ENCODE measurements at places on chromosomes 1 and 21.

DNA sequence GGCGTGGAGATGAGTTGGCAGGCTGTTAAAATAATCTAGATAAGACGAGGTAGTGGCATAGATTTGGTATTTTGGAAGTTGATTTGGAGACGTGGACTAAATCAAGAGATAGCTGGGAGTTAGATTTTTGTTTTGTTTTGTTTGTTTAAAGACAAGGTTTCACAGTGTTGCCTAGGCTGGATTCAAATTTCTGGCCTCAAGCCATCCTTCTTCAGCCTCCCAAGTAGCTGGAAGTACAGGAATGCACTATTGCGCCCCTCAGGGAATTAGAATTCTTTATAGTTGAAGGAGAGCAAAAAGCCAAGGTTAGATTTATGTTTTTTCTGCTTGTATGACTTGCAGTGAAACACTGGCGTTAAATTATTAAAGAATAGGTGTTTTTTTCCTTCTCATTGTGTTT, 22.3 kb upstream of the SNRPE start:
- DNase-seq = no peak

DNA sequence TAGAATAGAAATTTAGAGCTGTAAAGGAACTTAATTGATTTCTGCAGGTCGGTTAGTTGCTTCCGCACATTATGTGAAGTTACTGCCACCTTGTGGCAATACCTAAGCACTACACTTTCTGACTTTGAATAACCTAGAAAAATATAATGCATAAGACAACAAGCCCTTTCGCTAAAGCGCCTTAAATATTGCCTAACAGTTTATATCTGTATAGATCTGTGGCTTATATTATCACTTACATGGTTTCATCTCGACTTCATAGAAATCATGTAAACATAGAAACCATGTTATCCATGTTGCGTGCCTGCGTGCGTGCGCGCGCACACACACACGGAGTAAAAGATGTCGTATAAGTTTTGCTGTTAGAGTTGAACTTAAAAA, 10.9 kb upstream of the IFI16 start:
- DNase-seq = no peak

DNA sequence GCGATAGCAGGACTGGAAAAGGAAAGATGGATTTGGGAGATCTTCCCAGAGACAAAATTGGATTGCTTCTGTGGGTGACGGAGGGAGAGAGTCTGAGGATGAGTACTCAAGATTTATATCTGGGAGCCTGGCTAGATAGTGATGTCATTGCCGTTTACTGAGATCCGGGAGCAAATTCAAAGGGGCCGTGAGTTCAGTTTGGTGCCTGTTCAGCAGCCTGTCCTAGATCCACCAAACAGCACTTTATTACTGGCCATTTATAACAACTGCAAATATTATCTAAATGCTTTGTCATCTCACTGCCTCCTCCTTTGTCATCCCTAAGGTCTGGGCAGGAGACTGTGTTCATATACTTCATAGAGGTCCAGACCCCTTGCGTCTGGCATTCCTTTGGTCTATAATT, 29.2 kb downstream of the MAPKAPK2 start:
- no peak for DNase-seq

- no peak for DNase-seq
Measured at GRCh38 chr1:40842691-40843090, 19.5 kb downstream of the CITED4 start.

- no peak for DNase-seq
Measured at GRCh38 chr1:52504720-52505119, 48.2 kb downstream of the TUT4 start.

DNA sequence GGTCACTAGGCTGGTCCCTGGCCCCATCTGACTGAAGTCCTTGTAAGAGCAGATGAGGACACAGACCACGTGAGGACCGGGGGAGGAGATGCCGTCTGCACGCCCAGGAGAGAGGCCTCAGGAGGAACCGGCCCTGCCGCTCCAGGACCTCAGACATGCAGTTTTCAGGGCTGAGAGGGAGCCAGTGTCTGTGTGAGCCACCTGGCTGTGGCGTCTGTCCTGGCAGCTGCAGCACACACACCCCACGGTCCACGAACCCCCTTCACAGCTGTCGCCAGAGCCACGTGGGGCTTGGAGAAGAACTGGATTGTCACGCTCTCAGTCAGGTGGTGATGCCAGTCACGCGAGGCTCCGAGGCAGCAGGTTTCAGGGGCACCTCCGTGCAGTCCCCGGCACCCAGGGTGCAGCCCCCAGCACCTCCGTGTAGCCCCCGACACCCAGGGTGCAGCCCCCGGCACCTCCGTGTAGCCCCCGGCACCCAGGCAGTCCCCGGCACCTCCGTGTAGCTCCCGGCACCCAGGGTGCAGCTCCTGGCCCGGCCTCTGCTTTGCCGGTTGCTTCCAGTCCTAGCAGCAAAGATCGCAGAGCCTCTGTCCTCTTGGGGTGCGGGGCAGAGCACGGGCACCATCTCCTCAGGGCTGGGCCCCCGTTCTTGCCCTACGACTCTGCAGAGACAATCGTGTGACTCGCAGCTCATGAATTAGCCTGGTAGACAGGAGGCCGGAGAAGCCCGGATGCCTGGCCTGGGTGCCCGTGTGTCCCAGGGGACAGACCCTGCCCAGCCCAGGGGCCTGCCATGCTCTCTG, 19.0 kb upstream of the SUMO3 start:
- no peak for DNase-seq

DNA sequence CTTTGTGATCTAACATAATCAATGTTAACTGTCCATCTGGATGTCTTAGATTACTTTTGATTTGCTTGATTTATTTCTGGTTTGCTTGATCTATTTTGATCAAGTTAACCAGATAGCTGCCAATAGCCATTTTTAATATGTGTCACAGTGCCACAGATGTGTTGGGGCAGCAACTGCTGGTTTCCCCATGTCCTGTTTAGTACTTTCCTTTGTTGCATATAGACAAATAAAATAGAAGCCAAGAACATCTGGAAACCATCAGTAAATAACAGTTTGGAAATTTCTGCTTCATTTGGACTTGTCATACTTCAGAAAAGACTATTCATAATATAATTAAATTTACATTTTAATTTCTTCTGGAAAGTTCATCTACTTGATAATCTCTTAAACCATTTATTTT, 145.6 kb upstream of the C21orf91 start:
- DNase-seq = no peak

- DNase-seq = peak; percentile 52
Measured at GRCh38 chr1:26853156-26853555, 9.8 kb upstream of the SFN start.

- DNase-seq = no peak
Measured at GRCh38 chr1:1332774-1333480, 1.8 kb downstream of the TAS1R3 start.

DNA sequence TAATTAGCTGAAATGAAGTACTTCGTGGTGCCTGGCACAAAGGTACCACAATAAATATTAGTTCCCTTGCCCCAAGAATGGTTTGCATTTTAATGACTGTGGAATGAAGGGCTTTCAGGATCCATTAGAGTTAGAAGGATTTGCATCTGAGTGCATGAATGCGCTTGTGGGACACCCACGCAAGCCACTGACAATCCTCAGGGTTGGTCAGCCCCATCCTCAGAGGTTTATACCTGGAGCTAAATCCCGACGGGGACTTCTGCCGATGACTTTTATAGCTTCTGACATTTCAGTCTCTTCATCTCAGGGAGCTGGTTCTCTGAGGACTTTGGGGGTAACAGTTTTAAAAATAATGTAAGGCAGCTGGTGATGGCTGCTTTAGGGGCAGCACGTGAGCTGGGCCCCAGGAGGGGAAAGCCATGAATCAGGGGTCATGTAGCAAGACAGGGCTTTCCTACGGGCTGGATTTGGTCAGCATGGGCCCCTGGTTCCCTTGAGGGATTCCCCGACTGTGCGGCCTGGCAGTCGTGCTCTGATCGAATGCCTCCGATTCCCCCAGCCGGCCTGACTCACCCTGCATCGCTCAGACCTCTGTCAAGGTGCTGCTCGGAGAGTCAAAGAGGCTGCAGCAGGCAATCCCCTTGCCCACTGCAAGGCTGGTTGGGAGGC, 20.8 kb upstream of the IL10 start:
- no peak for DNase-seq

DNA sequence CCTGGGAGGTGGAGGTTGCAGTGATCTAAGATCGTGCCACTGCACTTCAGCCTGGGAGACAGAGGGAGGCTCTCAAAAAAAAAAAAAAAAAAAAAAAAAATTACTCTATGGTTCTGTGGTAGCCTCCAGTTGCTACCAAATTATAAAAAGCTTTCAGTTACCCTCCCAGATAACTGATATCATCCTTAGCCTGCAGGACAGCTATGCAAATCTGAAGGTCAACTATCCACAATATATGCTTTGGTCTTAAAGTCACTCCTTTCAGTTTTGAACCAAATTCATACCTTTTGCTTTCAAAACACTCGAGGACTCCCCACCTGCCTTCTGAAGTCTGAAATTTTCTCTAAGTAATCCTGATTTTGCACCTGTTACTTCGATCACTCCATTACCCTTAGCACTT, 3.1 kb downstream of the MIXL1 start:
- DNase-seq = no peak

DNA sequence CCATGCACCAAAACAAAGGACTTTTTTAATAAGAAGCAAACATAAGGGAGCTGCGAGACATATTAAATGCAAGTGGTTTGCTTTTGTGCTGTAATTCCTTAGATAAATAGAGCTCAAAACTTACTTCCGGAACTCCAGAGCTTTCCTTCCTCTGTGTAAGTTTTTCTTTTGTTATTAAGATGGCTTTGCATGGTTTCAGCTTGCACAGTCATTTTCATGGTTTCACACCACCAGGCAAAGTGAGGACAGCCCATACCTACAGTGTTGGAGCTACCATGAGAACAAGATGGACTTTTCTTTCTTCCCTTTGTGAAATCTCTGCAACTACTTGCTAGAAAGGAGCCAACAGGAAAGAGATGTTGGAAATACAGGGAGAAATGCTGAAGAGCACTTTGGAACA, 368.0 kb downstream of the SETD4 start:
- no peak for DNase-seq

DNA sequence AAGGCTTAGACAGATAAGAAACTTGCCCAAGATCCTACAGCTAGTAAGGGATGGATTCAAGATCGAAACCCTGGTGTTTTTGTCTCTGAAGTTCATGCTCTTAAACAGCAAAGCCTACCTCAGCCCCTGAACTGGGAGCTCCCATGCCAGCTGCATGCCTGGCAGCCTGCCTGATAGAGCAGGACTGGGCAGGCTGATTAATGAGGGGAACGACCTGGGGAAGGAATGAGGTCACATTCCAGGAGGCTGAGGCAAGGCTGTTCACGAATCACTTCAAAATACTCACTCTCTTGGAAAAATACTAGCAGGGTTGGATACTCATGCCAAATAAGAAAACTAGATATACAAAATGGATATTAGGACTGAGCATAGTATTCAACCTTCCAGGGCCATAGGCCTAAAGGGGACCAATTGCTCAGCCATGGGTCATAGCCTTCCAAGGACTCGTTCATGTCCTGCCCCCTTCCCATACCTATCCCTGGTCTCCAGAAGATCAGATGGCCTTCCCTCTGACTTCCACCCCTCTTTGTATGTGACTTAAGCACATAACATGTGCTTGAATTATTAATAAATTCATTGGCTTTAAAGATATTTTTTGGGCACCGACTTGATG, 15.6 kb upstream of the TACSTD2 start:
- DNase-seq = no peak

- DNase-seq = no peak
Measured at GRCh38 chr1:34839526-34840305, 19.8 kb downstream of the SMIM12 start.

DNA sequence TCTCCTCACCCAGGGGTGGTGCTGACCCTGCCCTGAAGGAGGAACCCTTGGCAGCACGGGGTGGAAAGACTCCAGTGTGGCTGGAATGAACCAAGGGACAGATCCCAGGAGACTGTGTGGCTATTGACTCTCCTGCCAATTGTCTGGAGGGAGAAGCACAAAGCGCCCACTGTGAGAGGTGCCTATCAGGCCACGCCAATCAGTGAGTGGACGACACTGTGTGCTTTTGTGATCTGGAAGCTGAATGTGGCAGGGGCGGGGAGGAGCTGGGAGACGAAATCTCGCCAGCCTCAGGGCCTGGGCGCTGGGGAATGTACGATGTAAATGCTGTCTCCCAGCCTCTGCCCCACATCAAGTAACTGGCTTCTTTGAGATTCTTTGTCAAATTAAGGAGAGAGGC, 167.1 kb downstream of the ZBTB18 start:
- no peak for DNase-seq

- no peak for DNase-seq
Measured at GRCh38 chr1:203954788-203955552, 93.6 kb downstream of the SNRPE start.

- DNase-seq = no peak
Measured at GRCh38 chr1:218384581-218384993, 39.5 kb downstream of the TGFB2 start.

GRCh38 chr1:182120411-182121258, 59.1 kb upstream of the ZNF648 start:
- no peak for DNase-seq

DNA sequence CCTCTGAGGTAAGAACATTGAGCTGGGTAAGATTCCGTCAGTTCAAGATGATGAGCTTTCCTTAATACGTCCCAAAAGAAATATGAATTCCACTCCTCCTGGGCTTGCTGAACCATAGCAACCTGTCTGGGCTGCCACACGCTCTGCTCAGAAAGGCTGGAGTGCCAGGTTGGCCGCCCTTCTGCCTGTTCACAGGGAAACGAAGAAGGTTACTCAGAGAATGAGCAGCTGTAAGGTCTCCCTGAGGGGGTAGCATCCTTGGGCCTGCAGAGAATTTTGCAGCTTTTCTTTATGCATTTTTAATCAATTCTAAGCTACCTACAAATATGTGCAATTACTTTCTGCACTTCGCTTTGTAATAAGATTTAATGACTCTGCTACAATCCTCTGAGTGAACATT, 130.7 kb upstream of the BACE2 start:
- no peak for DNase-seq

DNA sequence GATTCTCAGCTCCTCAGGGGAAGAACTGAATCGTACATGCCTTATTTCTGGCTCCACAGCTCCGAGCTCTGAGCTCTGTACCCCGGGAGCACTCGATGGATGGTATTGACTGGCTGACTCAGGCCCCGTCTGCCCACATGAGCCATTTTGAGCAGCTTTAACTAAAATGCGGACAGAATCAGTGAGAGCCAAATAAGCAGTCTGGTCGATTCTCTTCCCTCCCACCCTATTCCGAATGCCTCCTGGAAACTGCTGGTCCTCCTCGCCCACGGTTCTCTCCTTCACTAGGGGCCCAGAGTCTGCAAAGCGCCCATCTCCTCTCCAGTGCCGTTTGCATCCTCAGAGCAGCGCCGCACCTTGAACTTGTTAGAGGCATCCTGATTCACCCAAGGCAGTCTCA, 125.9 kb upstream of the IRF2BP2 start:
- DNase-seq = no peak

- DNase-seq = no peak
Measured at GRCh38 chr1:97524211-97524610, 396.6 kb downstream of the DPYD start.

GRCh38 chr1:202216691-202217090, 23.1 kb downstream of the LGR6 start:
- DNase-seq = no peak
